NCI-H82 (cell line): ENCODE measurements at places on chromosomes 1 and 21.

DNA sequence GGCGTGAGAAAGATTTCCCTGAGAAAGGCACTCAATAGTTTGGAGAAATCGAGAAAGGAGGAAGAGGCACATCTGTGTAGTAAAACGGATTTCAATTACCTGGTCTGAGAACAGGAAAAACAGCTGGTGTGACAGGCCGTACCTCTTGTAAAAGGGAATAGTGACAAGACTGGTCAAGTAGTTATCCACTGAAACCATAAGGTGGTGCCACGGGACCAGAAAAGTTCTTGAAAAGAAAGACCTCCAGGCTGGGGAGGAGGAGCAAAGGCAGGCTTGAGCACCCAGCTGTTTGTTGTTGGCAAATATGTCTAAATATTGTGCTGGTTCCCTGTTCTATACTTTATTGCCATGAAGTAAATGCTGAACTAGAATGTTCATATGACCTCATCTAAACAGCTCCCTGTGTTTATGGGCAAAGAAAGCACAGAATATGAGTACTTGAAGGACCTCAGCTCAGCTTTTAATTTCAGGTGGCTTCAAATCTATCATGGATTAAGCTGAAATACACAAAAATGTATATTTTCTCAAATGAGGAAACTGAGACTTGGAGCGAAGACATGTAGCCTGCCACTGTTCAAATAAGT, 4.0 kb downstream of the HAO2 start:
- DNase-seq = peak; percentile 77

- no peak for DNase-seq
Observed at GRCh38 chr1:212621949-212622305, 13.4 kb downstream of the ATF3 start.

DNA sequence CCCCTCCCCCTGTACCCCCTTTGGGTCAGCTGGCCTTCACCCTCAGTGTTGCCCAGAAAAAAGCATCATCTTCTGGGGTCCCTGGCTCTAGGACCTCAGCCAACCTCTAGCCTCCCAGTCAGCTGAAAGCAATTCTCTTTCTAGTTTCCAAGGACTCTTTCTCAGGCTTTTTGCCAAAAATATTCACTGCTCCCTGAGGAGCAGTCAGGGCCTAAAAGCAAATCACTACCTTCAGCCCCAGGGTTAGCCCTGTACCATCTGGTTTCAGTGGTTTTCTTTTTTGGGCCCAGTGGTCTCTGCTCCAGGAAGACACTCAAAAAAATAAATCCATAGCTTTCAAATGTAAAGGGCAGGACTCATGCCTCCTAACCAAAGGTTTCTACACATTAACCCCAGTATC, 3.1 kb upstream of the LMOD1 start:
- no peak for DNase-seq

- DNase-seq = no peak
Observed at GRCh38 chr1:208858738-208859137, 614.6 kb upstream of the PLXNA2 start.

GRCh38 chr1:113542221-113542701, 151.9 kb downstream of the MAGI3 start:
- no peak for DNase-seq

GRCh38 chr1:226764533-226764932, 25.5 kb upstream of the ITPKB start:
- DNase-seq = no peak

GRCh38 chr21:23445307-23445706, 2162.0 kb downstream of the MRPL39 start:
- DNase-seq = peak; percentile 76

- DNase-seq = no peak
Observed at GRCh38 chr1:6738987-6739676, 37.5 kb upstream of the DNAJC11 start.

GRCh38 chr1:99315305-99315704, 51.0 kb downstream of the PLPPR4 start:
- DNase-seq = peak; percentile 71

- no peak for DNase-seq
Observed at GRCh38 chr21:45143855-45144254, 69.5 kb downstream of the ADARB1 start.

DNA sequence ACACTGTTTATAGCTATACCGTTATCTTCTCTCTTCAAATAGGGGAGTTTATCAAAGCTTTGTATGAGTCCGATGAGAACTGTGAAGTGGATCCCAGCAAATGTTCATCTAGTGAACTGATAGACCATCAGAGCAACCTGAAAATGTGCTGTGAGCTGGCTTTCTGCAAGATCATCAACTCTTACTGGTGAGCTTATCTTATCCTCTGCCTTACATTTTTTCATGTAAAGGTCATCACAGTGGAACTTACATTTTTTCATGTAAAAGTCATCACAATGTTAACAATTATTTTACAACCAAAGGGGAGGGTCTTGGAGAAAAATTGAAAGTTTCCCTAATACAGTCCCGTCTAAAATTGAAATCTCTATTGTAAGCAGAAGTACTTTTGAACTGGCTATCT, 45.2 kb downstream of the CLEC20A start:
- DNase-seq = no peak

GRCh38 chr1:227845519-227845918, 30.0 kb downstream of the PRSS38 start:
- DNase-seq = no peak

DNA sequence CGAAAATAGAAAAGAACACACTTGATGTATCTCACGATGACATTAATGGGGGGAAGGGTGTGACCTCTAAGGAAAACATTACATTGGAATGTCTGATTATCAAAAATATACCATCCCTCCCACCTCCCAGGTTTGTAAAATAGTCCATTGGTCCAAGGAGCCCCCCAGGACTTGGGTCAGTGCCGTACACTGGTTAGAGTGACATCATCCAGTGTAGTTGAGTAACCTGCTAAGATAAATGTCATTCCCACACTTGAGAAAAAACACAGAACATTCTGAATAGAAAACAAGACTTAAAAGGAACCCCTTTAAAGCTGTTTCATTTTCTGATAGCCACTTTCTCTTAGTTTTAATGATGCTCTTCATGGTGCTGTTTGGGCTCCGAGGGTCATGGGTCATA, 15.2 kb downstream of the DDX20 start:
- no peak for DNase-seq

DNA sequence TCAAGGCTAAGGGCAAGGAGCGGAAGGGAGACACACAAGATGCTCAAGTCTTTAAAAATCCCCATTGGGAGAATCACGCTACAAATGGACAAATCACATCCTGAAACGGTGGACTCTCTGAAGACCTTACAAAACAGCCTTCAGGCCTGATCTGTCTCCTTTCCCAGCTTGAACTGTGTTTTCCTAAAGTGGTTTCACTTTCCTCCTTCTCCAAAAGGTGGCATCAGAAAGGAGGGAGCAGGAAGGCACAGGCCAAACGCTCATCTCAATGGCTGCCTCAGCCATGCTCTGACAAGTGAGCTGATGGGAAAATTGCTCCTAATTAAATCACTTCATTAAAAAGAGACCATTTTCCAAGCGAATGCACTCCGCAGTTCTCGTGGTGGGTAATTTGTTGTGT, 47.7 kb downstream of the UTP25 start:
- peak; percentile 74 for DNase-seq

DNA sequence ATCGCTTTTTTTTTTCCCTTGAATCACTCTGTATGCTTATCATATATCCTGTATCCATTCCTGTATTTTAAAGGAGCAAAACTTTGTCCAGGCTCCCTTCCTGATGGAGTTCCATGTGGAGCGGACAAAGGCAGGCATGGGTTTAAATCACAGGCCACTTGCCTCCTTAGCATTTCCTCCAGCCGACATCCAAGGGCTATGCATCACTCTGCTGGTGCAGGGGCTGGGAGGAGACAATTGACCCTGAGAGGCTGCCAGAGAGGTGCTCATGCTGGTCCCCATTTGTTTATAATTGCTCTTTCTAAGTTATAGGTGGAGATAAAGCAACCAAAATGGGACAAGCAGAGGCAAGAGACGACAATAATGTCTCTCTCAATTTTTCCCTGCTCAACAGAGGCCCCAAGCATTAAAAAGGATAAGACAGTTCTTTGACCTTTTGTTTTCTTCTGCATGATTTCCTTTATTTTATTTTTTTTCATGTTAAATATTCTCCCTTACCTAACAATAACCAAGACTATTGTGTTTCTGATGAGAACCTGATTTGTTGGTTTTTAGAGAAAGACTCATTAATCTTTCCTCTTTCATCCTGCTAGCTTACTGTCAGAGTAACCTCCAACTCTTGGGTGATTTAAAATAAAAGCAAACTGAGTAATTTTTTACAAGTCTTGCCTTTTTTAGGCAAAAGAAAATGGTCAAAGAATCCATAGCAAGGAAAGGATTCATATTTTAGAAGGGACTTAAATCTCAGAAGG, 353.7 kb downstream of the ADGRL2 start:
- DNase-seq = no peak

- no peak for DNase-seq
Observed at GRCh38 chr1:215484171-215484939, 82.7 kb upstream of the KCTD3 start.

GRCh38 chr1:188782220-188782841, 1695.3 kb downstream of the BRINP3 start:
- peak; percentile 84 for DNase-seq

DNA sequence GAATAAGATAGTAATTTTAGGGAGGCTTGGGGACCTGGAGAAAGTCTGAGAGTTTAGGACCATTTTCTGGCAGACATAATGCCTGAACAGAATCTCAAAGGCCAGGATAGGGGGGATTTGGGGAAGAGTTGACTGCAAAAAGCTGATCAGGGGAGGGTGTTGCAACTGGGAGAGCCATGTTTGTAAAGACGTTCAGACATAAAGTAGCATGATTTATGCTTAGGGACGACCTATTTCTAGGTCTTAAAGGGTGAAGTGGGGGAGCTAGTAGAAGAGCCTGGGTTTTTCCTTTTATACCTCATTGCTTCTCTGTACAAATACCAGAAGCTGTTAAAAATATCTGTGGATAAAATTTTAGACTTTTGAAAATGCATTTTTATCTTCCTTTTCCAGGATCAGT, 51.2 kb downstream of the FNBP1L start:
- no peak for DNase-seq

DNA sequence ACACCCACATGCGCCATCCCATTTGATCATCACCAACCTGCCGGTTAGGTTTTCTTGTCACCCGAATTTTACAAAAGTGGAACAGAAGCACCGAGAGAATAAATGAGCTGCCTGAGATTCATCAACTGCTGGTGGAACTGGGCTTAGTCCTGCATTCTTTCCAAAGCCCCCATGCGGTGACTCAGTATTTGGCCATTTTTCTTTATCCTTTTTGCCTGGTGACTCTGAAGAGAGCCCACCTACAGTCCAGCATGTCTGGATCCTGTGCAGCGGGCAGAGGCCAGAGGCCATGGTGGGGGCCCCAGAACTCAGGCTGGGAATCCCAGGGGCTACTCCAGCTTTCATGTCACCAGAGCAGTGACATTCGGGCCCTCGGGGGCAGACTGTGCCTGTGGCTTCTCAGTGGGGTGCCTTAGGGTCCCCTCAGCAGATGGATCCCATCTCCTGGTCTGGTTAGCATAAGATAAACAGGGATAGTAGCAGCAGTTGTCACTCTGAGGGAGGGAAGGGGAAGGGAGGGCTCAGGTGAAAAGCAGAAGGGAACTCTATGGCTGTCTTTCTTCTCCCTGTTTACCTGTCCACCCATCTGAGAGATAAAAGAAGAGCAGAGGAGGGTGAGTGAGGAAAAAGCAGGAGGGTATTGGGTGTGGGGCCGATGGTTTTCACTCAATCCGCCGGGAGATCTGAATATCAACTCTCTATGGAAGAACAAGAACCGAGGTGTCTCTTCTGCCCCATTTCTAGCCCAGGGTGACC, 63.2 kb downstream of the KIF26B start:
- no peak for DNase-seq

DNA sequence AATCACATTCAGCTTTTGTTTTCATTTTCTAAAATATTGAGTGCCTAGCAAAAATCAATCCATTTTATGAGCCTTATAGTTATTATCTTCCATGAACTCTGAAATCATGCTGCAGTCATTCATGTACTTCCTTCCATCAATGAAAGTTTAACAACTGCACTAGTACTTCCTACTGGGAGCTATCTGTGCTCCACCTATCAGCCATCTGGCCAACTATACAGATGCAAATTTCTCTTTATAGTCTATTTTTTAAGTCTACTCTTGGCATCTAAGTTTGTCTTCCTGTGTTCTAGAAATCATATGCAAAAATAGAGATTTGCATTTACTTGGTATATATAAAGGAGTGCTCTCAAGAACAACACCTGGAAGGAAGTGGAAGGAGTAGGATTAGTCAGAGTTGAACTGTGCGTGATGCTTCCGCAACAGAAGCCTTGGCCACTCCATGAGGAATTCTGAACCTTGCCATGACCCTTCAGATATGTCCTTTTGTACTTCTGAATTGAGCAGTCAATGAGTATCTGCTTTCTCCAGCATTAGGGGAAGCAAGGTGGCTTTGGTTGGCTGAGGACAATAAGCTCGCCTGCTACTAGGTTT, 403.2 kb upstream of the ADAMTS5 start:
- no peak for DNase-seq

DNA sequence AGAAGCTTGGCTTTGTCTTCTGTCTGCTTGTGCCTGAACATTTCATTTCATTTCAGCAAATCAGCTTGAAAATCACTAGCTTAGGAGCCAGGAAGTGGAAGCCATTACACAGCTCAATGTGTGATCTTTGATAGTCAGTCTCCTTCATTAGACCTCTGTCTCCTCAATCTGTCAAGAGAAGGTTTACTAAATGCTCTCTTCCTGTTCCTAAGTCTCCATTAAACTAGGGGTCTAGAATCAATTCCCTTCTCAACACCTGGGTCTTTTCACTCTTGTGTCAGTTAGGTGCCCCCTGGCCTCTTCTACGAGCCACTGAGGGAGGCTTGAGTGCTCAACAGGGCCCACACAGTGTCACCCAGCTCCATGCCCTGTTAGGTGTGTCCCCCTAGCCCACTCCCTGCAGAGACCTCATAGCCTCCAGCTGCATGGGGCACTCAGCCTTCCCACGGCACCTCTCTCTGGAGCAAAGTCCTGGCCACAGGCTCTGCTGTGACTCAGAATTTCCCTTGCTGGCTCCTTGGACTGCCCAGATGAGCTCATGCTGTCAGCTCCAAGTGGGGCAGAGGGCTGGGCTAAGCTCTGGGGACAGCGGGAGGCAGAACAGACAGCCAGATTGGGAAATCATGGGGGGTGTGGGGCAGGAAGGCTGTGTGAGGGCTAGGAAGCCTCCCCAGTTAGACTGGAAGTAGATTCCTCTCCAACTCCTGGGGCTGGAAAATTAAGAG, 115.7 kb upstream of the IPO9 start:
- no peak for DNase-seq

DNA sequence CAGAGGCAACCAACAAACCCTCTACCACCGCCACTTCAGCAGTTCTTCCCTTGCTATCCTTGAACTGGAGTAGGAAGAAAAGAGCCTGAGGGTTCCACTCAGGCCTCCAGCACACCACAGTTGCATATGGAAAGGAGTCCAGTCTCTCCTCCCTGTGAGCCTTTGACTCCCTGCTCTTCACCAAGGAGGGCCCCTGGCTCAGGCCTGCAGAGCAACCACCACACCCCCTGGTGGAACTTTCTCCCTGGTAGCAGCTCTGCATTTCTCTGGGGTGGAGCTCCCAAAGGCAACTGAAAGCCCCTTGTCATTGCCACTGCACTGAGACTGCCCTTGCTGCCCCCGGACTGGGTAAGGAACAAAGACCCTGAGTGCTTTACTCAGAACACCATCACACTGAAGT, 1021.5 kb upstream of the ADGRL2 start:
- DNase-seq = no peak

GRCh38 chr1:206496131-206496793, 11.1 kb upstream of the RASSF5 start:
- DNase-seq = no peak

GRCh38 chr1:1451696-1452364, 2.3 kb downstream of the ATAD3C start:
- no peak for DNase-seq

GRCh38 chr1:67262735-67263134, 44.9 kb upstream of the IL12RB2 start:
- no peak for DNase-seq

GRCh38 chr1:65412256-65412983, 8.0 kb upstream of the LEPR start:
- no peak for DNase-seq
